Epithelial cell of esophagus (primary cell): ENCODE measurements at places on chromosomes 7 and 10.

GRCh38 chr10:43949351-43949750, 300.7 kb upstream of the ZNF32 start:
- no peak for DNase-seq

DNA sequence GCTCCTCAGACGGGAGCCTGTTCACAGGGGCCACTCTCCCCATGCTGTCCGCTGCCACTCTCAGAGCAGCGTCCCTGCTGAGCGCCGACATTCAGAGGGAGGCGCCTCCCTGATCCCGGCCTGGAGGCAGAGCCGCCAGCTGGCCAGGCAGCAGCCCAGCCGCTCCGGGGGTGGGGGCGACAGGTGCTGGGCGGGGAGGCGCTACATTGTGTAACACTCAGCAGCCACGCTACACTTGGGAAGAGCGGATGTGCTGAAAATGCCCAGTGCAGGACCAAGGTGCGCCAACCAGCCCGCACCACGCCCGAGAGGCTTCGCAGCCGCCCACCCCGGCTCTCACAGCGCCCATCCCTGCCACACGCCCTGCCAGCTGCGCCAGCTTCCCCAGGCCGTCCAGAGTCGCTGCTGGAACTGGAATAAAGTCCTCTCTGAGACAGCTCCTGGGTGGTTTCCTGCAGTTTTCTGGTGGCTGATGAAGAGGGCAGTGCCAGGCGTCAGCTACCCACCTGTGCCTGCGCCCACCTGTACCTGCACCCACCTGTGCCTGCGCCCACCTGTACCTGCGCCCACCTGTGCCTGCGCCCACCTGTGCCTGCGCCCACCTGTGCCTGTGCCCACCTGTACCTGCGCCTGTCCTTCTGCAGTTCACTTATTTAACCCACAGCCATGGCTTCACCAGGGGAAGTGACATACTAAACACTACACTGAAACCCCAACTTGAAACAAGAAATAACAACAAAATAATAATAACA, 25.7 kb downstream of the STK32C start:
- no peak for DNase-seq

GRCh38 chr10:104577861-104578521, 63.1 kb upstream of the SORCS3 start:
- DNase-seq: no peak

- DNase-seq: no peak
Measured at GRCh38 chr10:101651336-101651735, 43.6 kb downstream of the FBXW4 start.

- DNase-seq: no peak
Measured at GRCh38 chr10:63197344-63198092, 64.4 kb downstream of the NRBF2 start.

DNA sequence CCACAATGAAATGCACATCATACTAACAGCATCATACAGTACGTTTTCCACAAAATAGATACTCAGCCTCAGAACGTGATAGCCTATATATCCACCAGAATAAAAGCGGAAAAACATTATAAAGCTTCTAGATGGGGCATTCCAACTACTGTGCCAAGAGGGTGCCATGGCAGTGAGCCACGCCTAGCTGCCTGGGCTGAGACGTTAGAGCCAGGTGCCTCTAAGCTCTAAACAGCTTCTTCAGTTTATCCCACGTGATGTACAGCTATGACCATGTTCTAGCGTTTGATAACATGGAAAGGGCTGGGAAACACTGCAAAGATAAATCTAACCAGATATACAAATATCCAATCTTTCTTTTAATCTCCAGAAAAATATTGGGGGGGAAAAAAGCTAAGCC, 17.8 kb downstream of the USP6NL start:
- DNase-seq: no peak

GRCh38 chr10:104201636-104202035, 30.5 kb downstream of the CFAP43 start:
- peak; percentile 36 for DNase-seq

GRCh38 chr7:138848056-138848980, 50.3 kb upstream of the ATP6V0A4 start:
- DNase-seq: no peak

- no peak for DNase-seq
Measured at GRCh38 chr7:47089461-47089860, 492.4 kb downstream of the TNS3 start.

- DNase-seq: no peak
Measured at GRCh38 chr7:156503196-156503595, 137.4 kb upstream of the RNF32 start.

DNA sequence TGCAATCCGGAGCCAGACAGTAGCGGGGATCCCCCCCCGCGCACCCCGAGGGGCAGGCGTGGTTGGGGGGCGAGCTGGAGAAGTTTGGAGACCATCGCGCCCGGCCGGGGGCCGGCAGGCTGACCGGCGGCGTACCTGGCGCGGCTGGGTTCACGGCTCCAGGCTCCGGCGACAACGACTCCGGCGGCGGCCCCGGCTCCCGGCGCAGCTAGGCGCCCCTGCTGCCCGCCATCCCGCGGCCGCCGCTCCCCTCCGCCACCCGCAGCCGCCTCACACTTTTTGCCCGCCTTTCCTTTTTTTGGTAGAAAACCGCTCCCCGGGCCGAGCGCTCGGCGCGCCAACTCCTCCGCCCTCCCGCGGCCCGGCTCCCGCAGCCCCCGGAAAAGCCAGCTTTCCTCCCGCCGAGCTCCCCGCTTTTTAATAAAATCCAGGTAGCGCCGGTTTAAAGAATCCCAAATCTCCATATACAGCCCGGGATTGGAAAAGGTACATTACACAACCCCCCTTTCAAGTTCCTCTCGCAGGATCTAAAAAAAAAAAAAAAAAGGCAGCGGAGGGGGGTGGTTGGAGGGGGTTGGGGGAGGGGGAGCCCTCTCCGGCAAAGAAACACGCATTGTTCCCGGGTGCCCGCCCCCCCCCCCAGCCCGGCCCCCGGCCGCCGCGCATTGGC, at the start of gene TNRC18:
Gene TNRC18, minus strand, starts transcription at position 529 of the 670 bp plus-strand sequence. CDS start 2,588 bp downstream, outside the sequence.
- no peak for DNase-seq

DNA sequence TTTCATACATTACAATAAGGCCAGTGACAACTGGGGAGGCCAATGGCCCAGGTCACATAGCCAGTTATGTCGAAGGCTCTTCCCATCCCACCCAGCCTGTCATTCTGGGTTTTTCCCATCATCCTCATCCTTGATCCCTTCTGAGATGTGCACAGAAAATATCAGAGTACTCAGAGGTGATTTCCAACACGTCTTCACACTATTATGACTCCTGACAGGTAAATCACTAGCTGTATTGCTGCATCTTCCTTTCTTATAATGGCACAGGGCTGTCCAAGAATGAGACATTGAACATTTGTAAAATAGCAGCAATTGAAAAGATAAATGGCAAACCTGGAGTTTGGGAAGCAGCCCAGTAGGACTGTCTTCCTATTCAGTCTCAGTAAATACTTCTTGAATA, 159.9 kb downstream of the PLXNA4 start:
- DNase-seq: no peak

GRCh38 chr10:114911801-114912469, 26.1 kb upstream of the TRUB1 start:
- DNase-seq: no peak

- no peak for DNase-seq
Measured at GRCh38 chr10:14016011-14016536, 314.6 kb downstream of the FRMD4A start.

DNA sequence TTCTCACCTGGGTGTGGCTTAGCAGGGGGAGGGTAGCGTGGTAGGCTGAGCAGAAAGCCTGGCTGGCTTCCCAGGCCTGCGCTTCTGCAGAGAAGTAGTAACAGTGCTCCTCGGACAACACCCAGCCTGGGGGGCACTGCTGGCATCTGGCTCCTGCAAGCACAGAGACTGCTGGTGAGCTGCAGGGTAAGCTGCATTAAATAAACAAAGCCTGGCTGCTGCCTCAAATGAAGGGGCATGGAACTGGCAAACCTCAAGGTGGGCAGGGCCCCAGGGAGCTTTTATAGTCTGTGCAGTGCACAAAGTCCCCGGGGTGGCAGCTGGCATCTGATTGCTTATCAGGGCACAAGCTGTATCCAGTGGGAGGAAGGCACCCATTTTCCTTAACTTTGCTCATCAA, 3.9 kb downstream of the KLRG2 start:
- DNase-seq: peak; percentile 11

GRCh38 chr7:118006979-118007378, 133.7 kb upstream of the CTTNBP2 start:
- DNase-seq: no peak

GRCh38 chr10:119211625-119212441, 4.5 kb downstream of the GRK5 start:
- DNase-seq: no peak

- DNase-seq: no peak
Measured at GRCh38 chr10:3844491-3845025, 59.5 kb upstream of the KLF6 start.

DNA sequence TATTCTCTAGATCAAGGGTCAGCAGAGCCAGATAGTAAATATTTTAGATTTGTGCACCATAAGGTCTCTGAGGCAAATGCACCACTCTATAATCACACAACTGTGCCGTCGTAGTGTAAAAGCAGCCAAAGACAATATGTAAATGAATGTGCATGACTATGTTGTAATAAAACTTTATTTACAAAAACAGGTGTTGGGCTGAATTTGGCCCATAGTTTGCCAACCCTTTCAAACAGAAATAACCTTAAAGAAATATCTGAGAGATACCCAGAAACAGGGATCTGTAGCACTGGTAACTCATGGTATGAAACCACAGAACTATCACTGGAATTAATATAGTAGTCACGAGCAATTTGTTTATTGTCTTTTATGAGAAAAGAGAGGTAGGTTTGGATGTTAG, 86.0 kb downstream of the ARID5B start:
- DNase-seq: no peak

GRCh38 chr7:40979296-40979695, 723.6 kb downstream of the INHBA start:
- DNase-seq: no peak

GRCh38 chr10:19541299-19541698, 274.9 kb upstream of the PLXDC2 start:
- DNase-seq: no peak

GRCh38 chr10:28586176-28586575, 53.3 kb downstream of the WAC start:
- no peak for DNase-seq

DNA sequence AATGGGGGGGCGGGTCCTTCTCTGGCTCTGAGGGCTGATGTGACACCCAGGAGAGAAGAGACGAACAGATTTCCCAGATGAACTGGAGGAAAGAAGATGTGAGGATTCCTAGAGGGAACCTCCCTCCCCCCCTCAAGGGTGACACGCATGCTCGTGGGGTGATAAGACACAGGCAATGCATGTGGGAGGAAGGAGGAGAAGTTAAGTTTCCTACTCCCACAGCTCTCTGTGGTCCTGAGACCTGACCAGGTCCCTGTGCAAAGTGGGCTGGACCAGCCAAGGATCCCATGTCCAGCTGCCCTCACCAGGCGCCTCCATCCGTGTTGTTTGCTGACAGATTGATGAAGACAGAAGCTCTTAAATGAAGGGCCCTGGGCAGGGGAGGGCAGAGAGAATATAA, 112.6 kb downstream of the SH3PXD2A start:
- DNase-seq: no peak

DNA sequence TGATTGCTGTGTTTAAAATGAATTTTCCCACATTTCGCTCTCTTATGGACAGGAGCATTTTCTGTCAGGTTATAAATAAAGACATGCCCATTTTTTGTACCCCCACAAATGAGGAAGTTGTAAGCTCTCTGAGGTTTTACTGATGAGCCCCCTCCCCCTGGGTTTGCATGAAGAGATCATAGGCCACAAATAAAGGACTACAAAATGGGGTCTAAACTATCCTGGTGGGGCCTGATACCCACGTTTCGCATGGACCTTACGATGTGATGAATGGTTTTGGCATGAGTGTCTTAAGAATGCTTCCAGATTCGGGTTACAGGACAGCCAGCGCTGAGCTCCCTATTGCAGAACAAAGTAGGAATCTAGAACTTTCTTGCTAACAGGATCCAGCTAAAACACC, 5.8 kb downstream of the IKZF1 start:
- no peak for DNase-seq

- no peak for DNase-seq
Measured at GRCh38 chr7:150787321-150788281, 12.6 kb downstream of the TMEM176B start.

DNA sequence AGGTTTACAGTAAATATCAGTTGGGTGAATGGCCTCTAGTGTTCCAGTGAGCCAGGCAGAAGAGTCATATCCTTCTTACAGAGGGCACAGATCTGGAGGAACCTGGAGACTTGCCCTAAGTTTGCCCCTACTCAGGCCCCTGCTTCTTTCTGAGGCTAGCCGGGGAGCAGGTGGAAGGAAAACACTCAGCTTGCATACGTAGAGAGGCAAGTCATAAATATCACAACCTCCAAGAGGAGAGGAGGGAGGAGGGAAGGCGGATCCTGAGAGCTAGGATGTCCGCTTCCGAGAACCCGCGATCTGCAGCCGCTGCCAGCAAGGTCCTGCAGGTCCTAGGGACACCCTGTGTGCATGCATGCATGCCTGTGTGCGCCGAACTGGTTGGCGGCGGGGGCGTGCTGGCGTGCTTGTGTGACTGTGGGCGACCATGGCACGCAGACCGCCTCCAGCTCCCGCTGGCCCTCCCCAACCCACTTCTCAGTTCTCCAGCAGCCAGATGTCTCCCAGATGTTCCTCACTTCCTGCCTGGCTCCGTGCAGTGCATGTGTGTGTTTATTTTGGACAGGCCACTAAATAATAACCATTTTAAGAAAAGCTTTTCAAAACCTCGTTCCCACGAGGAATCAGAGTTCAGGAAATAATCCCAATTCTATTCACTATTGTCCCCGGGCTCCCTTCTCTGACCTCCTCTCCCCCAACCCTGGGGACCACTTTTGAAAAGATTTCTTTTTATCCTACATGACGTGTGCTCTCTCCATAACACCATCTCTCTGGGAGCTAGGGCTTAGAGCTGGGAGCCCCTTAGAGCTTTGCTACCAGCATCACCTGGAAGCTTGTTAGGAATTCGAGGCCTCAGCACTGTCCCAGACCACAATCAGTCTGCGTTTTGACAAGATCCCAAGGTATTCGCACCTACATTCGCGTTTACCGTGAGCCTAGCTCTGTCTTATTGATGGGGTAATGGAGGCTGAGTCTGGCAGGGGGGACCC, 32.4 kb downstream of the UNC5B start:
- no peak for DNase-seq

GRCh38 chr10:125163803-125164202, 3.4 kb upstream of the CTBP2 start:
- DNase-seq: no peak
